ENCODE measurements at places on chromosomes 6 and 20. TPM values are rescaled to one million over a fixed set of nuclear protein-coding genes. Genes with fewer than 3 reads are reported as not detected.

The NOX3 gene
- not detected for polyA plus RNA-seq

The TRIM31 gene
- polyA plus RNA-seq, result 5.7 TPM

The SCUBE3 gene
- 3.3 TPM for polyA plus RNA-seq

The OR2J3 gene
- polyA plus RNA-seq, result not detected

The CALHM4 gene
- 0.13 TPM for polyA plus RNA-seq

The OLIG3 gene
- not detected for polyA plus RNA-seq

The MDFI gene
- 22.1 TPM for polyA plus RNA-seq

The CST5 gene
- 0.19 TPM for polyA plus RNA-seq

The OPRL1 gene
- polyA plus RNA-seq, result 0.81 TPM

The C20orf202 gene
- polyA plus RNA-seq, result 4.7 TPM

The SDCBP2 gene
- polyA plus RNA-seq, result 62.8 TPM

The HLA-DPB1 gene
- polyA plus RNA-seq, result 75.0 TPM

The PCNA gene
- 95.3 TPM for polyA plus RNA-seq

The RBPJL gene
- polyA plus RNA-seq, result not detected

The MATN4 gene
- not detected for polyA plus RNA-seq

The C6orf163 gene
- 3.1 TPM for polyA plus RNA-seq

The TNFRSF6B gene
- 1.9 TPM for polyA plus RNA-seq

The GSTA3 gene
- polyA plus RNA-seq, result 0.12 TPM

The TSPYL4 gene
- 22.3 TPM for polyA plus RNA-seq

The FKBP1C gene
- 1.2 TPM for polyA plus RNA-seq

The PHACTR3 gene
- 8.3 TPM for polyA plus RNA-seq

The GMPR gene
- polyA plus RNA-seq, result 3.2 TPM

The CCN2 gene
- 102 TPM for polyA plus RNA-seq

The ENPP3 gene
- 43.7 TPM for polyA plus RNA-seq

The BNIP5 gene
- 11.2 TPM for polyA plus RNA-seq

The GPR6 gene
- not detected for polyA plus RNA-seq

The SIM1 gene
- 0.03 TPM for polyA plus RNA-seq

The RWDD2A gene
- 5.2 TPM for polyA plus RNA-seq

The PACRG gene
- polyA plus RNA-seq, result 1.5 TPM

The FOXF2 gene
- polyA plus RNA-seq, result 25.0 TPM
